Hematopoietic multipotent progenitor cell treated with erythropoietin and hydrocortisone succinate and interleukin-3 and kit ligand, for 8 days (in vitro differentiated cells): ENCODE measurements at places on chromosomes 3 and 15.

- no peak for DNase-seq
These were observed 182.6 kb downstream of the STAC start for GRCh38 chr3:36562945-36563344.

DNA sequence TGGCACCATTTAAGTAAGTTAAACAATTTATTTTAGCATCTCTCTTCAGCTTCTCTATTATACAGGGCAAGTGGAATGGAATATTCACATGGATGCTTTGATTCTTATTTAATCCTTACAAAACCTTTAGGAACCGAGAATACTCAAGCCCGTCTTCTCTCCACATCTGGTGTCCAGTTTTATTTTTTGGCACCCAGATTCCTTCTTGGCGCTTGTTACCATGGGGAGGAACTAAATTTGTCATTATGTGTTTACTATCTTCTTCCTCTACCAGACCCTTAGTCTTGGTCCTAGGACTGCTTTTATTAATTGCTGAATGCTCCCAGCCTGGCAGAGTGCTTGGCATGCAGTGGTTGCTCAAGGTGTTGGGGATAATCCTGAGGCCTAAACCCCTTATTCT is 138.8 kb downstream of the CACNA2D3 start:
- DNase-seq: no peak

DNA sequence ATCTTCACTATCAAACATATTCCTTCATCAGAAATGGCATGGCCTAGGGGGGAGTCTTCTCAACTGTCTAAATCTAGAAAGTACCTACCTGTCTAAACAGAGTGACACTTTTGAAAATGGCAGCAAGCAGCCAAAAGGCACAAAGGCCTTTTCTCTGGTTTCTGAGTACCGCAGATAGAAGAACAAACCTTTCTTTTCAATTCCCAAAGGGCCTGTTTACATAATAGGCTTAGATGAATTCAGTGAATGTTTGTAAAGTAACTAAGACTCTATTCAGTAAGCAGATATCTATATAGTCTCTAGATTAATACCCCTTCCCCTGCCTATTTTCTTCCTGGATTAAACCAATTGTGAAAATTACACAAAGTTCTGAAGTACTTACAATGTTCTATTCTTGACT is 7.1 kb downstream of the MYEF2 start:
- DNase-seq: no peak

DNA sequence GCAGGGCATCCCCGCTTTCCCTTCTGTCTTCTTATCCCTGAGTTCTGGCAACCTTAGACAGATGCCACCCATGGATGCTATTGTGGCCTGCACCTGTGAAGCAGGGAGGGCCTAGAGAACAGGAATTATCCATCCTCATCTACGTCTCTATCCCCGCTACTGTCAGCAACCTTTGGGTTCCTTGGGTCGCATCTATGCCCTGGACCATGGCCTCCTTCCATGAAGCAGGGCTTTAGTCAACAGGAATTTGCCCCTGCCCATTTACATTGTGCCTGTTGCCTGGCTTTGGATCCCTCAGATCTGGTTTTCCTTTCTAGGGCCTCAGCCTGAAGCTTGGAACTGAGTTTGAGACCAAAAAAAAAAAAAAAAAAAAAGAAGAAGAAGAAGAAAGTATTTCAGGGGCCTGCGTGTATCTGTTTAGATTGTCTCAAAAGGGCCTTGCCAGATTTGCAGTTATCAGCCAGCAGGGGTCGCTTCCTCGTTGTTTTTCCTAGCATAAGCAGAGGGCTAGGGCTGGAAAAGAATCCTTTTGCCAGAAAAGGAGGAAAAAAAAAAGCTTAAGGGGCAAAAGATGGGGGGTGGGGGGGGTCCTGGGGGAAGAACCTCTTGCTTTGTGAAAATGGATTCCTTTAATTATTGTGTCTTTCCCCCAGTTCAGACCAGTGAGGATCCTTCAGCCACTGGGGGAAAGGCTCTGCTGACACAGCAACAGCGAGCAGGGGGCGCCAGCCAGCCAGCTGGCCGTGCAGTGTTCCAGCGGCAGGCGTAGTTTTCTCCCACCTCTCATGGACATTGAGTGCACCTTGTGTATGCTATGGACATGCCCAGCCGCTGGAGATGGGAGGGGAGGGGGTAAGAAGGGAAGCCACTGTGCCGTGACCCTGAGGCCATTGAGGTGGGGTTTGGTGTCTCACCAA is 65.7 kb upstream of the ALDH1L1 start:
- peak; percentile 28 for DNase-seq

- no peak for DNase-seq
These were observed 154.4 kb downstream of the RPLP1 start for GRCh38 chr15:69606921-69607500.

GRCh38 chr3:66499881-66500575 is 794 bp downstream of the LRIG1 start:
- no peak for DNase-seq

GRCh38 chr3:88362428-88362827 is 212.7 kb downstream of the C3orf38 start:
- no peak for DNase-seq

DNA sequence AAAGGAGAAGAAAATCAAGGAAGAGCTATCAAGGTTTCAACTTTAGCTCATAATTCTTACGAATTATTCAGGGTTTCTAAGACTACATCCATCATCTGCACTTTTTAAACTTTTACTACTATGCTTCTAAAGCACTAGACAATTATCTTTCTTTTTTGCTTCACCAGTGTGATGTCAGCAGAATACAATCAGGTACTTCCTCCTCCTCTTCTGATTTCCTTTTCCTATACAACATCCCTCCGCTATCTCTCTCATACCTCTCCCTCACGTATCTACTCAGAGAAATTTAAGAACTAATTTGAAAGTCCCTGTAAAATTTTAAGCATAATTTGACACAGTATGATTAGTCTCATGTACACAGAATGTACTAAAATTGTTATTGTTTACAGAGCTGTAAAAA is 47.3 kb upstream of the USP50 start:
- DNase-seq: no peak

DNA sequence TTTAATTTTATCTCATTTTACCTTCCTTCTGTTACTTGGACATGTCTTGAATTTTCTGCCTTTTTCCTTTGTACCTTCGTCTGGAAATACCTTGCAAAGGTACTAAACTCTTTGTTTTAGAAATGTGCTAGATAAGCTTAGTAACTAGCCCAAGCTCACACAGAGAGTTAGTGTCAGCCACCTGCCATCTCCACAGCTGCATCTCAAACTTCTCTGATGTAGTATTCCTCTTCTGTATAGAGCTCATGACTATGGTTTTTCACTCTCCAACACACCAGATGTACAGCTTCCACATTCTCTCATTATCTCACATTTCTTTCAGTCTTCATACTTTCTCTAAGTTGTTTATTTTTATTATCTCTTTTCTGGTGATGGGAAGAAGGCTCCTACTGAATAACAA is 516.6 kb upstream of the ROBO2 start:
- DNase-seq: no peak

DNA sequence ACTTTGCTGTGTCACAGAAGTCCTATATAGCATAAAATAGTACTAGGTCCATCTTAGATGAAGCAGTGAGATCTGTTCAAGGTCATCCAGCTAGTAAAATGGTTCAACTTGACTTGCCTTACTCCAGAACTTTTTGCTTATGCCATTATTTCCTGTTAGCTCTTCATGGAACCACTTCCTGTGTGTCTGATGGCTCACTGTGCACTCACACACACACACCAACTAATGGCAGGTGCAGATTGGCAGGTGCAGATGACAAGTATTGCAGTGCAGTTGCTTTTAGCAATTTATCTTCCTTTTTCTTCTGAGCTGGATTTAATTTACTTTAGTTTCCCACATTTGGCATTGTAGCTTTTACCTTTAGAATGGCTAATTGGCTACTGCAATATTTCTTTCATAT is 29.8 kb downstream of the GOLGA8S start:
- DNase-seq: no peak

- DNase-seq: no peak
These were observed 10.5 kb downstream of the POMGNT2 start for GRCh38 chr3:43095370-43095769.

DNA sequence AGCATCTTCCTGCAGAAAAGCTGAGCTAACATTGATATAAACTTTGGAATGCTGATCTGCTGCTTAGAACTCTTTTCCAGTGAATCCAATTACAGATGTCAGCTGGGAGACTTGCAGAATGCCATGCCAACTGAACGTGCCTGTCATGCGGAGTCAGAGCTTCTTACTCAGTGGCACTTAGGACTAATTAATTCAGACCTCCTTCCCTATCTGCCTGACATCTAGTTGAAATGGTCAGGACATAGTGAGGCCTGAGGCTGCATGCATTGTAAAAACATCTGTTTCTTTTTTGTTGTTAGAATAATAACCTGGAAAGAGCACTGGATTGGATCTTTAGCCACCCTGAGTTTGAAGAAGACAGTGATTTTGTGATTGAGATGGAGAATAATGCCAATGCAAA is 112.6 kb downstream of the USP13 start:
- no peak for DNase-seq

- no peak for DNase-seq
These were observed 733.0 kb upstream of the DPPA4 start for GRCh38 chr3:110070161-110070916.

DNA sequence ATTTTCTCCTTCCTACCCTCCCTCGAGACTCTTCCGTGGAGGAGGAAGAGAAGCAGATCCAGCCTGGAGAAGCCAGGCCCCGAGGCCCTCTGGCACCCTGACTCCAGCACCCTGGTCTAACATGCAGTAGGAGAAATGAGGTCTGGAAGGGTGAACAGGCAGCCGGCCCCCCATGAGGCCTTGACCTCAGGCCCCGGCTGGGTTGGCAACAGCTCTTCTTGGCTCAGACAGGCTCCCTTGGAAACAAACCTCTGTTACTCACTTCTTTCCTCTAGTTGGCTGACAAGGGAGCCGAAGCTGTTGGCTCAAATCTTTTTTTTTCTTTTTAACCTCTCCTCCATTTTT is 73.4 kb downstream of the CPN2 start:
- DNase-seq: no peak

DNA sequence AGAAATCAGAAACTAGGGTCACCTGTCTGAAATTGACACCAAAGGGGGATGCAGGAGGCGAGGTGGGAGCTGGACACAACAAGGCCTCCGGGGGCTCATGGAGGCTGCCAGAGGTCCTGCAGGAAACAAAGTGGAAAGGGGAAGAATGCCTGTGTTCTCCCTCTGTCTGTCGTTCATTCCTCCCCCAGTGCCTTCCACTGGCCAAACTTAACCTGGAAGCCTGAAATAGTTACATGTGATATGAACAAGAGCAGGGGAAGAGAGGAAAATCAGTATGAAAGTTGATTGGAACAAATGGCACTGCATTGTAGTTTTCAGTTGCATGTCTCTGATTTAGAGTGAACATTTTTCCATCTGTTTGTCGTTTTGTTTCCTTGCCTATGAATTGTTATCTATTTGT is 502.0 kb upstream of the CFAP20DC start:
- no peak for DNase-seq

DNA sequence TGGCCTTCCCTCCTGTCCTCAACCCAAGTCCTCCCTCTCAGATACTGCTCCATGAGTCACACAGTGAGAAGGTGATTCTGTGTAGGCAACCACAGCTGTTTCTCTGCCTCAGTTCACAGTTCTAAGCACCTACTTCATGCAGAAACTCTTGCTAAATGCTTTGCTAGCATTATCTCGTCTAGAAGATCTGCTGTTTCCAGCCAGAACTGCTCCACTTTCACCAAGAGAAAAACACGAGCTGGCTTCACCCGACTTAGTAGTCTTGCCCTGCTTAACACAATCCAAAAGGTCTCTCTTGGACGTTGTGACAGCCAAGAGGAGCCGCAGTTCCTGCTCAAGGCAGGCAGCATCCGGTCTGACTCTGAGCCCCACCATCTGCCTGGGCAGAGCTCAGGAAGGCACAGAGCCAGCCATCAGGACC is 272.1 kb downstream of the UACA start:
- DNase-seq: no peak

- DNase-seq: no peak
These were observed 1.1 kb upstream of the PARP15 start for GRCh38 chr3:122576174-122576940.

DNA sequence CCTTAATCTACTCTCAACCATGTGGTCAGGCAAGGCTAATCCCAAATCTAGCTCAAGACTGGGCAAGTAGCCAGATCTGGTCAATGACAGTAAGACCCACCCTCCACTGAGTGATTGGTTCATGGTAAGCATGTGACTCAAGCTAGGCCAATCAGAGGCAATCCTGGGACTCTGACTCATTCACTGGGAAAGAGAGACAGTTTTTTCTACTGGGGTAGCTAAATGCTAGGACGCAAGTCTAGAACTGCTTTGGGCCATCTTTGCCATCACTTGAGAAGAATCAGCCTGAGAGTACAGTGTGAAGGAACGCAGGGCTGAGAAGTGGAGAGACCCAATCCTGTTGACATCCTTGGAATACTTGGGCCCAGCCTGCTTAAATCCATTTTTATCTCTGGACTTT is 9.4 kb upstream of the RAD18 start:
- DNase-seq: peak; percentile 81

- no peak for DNase-seq
These were observed 573.8 kb upstream of the NAALADL2 start for GRCh38 chr3:174285242-174285864.

DNA sequence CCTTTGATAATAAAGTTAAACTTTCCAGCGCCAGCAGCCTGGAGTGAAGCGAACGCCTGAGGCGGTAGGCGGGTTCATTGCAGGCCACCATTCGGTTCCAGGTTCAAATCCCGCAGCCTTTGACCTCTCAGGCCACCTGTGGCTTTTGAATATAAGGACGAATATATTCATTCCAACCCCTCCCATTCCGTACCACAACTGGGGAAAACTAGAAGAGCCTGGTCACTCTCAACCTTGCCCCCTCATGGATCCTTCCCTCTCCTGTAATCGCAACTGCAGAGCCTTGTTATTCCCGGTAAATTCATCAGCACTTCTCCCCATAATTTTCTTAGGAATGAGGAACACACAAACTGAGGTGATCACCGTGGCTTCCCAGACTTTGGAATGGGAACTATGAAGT is 35.2 kb downstream of the ZIC4 start:
- no peak for DNase-seq
